MCF 10A (cell line): ENCODE measurements at places on chromosomes 11 and 22.

DNA sequence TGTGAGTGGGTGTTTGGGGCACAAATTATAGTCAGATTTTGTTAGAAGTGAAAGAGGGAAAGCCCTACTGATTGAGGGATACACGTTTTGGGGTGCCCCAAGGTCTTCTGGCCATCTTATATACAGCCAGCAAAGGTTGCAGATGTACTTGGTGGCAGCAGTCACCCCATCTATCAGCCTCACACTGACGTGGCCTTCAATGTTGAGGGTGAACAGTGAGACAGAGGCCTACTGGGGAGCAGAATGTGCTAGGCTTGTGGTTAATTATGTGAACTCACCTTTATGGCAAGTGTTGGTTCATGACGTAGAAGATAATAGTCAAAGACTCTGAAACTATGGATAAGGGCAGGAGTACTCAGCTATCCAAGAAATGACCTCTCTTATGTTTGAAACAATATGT lies 121.2 kb downstream of the TRIM44 start:
- no peak for DNase-seq

- no peak overlapping the region for H3K4me3 ChIP-seq
- H3K36me3 ChIP-seq, result peaks cover 4% of the 10 kb centered on the region
- no peak for DNase-seq
- no peak overlapping the region for H3K27ac ChIP-seq
Observed at GRCh38 chr11:124882339-124883071, 15.2 kb downstream of the ROBO4 start.

DNA sequence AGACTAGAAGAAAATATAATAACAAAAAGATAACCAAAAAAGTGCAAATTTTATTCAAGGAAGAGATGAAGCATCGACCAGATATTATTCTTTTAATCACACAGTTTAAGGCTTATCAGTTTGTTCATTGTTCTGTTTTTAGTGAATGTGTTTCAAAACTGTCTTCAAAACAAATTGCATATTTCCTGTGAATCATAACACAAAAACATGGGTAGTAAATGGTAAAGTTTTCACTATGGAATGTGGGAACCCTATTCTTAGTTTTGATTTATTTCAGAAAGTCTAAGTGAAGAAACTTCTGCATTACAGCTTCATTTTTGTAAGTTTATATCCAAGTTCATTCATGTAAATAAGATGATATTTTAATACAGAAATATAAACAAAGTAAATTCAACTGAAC lies 207.6 kb upstream of the LUZP2 start:
- H3K4me3 ChIP-seq, result no peak overlapping the region
- H3K36me3 ChIP-seq, result no peaks in the 10 kb centered on the region
- no peaks in the 10 kb centered on the region for H3K4me1 ChIP-seq
- DNase-seq, result no peak

DNA sequence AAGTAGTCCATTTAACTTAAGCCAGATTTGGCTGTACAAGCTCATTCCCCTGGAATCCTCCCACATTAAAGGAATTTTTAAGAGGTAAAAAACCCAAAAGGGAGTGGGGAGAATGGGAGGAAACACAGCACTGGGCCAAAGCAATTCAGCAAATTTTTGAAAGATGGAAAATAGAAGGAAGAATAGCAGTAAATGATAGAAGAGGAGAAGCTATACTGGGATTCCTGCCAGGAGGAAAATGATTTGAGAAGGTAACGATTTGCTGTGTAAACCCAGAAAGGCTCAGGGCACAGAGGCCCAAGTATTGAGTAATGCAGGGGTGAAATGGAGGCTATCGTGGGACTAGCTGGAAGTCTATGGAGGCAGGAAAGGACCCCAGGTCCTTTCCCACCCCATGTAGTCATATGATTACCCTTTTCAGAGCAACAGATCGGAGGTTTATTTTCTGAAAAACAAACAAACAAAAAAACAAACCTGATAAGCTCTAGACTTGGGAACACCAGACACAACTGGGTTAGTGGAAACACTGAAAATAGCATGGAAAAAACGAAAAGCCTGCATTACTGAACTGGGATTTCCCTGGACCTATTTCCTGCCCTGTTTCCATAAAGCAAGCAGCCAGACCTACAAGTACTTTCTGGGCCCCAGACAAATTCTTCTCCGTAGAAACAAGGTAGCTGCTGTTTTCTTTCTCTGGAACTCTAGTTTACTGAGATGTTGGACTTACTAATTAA lies 140.0 kb downstream of the SWAP70 start:
- H3K36me3 ChIP-seq, result peaks cover 32% of the 10 kb centered on the region
- H3K27ac ChIP-seq, result peak overlapping the region; percentile 62
- peaks cover 12% of the 10 kb centered on the region for H3K4me1 ChIP-seq
- H3K27me3 ChIP-seq, result no peaks in the 10 kb centered on the region
- no peak for DNase-seq
- no peak overlapping the region for H3K4me3 ChIP-seq

DNA sequence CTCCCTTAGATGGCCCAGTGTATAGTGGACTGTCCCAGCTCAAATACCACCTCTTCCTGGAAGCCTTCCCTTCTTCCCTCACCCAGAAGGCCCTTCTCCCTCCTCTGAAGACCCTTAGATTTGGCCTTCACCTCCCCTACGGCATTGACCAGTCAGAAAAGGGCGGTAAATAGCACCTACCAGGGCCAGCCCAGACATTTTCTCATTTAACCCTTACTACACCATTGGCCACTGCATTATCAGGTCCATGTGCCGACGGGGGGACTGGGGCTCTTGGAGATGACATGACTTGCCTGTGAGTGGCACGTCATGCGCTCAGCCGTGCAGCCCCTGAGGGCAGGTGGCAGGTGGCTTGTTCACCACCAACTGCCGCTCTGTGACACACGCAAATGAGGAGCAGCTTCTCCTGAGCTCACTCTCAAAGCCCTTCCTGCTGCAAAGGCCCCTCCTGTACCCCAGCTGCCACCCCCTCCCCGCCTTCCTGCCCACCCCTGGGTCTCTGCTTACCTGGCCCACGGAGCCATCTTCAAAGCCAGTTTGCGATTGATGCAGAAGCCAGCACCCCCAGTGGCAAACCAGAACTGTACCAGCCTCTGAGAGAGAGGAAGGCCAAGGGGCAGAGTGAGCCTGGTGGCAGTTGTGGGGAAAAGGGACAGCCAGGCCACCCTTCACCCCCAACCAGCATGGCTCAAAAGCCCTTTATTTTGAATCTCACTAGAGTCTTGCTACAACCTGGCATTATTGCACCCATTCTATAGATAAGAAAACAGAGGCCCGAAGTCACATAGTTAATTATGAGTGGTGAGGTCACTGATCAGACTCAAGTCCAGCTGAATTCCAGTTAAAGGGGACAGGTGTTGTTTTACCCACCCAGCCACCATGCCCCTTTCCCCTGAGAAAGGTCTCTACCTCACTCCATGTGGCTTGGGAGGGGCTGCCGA lies 9.5 kb downstream of the MFNG start:
- H3K27ac ChIP-seq, result no peak overlapping the region
- H3K4me1 ChIP-seq, result no peaks in the 10 kb centered on the region
- no peaks in the 10 kb centered on the region for H3K36me3 ChIP-seq

DNA sequence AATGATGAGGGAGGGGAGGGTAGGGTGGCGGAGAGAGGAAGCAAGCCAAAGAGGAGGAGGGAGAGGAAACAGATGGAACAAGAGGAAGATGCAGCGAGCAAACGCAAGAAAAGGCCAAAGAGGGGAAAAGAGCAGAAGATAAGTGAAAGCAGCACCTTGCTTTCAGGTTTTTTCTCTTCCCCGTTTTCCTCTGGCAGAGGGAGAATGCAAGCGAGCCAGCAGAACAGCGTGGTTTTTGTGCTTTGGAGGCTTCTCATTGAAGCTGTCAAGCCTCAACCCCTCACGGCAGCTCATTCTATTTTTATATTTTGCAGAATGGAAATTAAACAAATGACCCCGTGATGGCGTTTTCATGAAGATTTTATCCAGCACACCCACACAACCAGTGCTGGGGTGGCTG lies 67.1 kb upstream of the GRAMD1B start:
- H3K36me3 ChIP-seq, result no peaks in the 10 kb centered on the region
- H3K27ac ChIP-seq, result no peak overlapping the region
- no peak for DNase-seq
- no peaks in the 10 kb centered on the region for H3K4me1 ChIP-seq
- peaks cover 84% of the 10 kb centered on the region for H3K27me3 ChIP-seq

- peaks cover 10% of the 10 kb centered on the region for H3K4me1 ChIP-seq
- no peak overlapping the region for H3K4me3 ChIP-seq
- no peak overlapping the region for H3K27ac ChIP-seq
Observed at GRCh38 chr11:111460856-111461255, 51.3 kb downstream of the BTG4 start.

GRCh38 chr22:30890686-30891442 lies 77.7 kb downstream of the MORC2 start:
- no peaks in the 10 kb centered on the region for H3K4me1 ChIP-seq
- H3K36me3 ChIP-seq, result peaks cover 34% of the 10 kb centered on the region
- H3K4me3 ChIP-seq, result no peak overlapping the region
- no peak overlapping the region for H3K27ac ChIP-seq
- H3K27me3 ChIP-seq, result no peaks in the 10 kb centered on the region
- DNase-seq, result peak; percentile 57
